IPS DF 6.9 (cell line): ENCODE measurements at places on chromosomes 5 and 9.

DNA sequence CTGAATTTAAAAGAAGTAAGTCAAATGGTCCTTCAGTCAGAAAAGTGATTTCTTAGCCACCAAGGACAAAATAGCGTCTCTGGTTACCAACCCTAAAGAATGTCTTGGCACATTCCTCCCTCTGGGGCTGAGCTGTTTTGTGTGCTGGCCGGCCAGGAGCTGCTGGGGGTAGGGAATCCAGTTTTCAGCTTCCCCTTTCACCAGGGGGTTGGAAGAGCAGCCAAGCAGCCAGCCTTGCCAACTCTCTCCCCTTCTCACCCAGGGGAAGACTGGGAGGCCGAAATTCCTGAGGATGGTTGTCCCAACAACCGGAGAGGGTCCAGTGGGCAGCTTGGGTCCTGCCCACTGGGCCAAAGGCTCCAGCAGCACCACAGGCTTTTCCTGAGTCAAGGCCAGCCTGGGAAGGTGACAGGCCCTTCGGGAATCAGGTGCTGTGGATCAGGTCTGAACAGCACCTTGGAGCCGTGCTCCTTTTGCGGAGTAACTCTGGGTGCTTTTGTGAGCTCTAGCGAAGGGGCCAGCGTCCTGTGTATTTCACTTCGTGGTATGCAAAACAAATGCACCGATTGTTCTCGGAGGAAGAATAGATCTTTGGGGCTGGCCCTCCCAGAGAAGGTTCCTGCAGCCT is 4.2 kb downstream of the WWC1 start:
- DNase-seq, result no peak

GRCh38 chr5:139271201-139272027 is 22.1 kb upstream of the MATR3 start:
- no peak for DNase-seq

- DNase-seq, result no peak
Measured at GRCh38 chr5:172453206-172453985, 929 bp downstream of the SH3PXD2B start.

DNA sequence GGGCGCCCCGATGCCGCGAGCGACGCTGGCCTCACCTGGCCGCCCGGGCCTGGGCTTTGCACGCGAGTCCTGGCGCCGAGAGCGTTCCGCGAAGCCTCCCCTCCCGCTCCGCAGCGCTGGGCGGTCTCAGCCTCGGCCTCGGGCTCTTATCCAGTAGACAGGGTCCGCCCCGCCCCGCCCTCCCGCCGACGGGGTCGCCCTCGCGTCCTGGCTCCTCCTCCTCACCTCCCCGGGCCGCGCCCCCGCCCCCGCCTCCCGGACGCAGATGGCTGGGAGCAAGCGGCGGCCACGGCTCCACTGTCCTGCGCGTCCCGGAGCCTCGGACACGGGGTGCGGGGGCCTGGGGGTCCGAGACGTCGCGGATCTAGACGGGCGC is at the start of gene SLC6A3:
Gene SLC6A3 (minus strand): TSS at position 128 of the 376 bp plus-strand sequence. CDS start 2,243 bp downstream, outside the sequence.
- peak; percentile 37 for DNase-seq
